Thymus (tissue), 14 donors: ENCODE measurements at places on chromosomes 3 and 15.

- DNase-seq: no peak
- H3K4me3 ChIP-seq: no peak overlapping the region
- no peaks in the 10 kb centered on the region for H3K4me1 ChIP-seq
- H3K27me3 ChIP-seq: no peaks in the 10 kb centered on the region
- no peaks in the 10 kb centered on the region for H3K36me3 ChIP-seq
- H3K27ac ChIP-seq: no peak overlapping the region
Measured at GRCh38 chr3:29307295-29307694, 26.4 kb downstream of the RBMS3 start.

DNA sequence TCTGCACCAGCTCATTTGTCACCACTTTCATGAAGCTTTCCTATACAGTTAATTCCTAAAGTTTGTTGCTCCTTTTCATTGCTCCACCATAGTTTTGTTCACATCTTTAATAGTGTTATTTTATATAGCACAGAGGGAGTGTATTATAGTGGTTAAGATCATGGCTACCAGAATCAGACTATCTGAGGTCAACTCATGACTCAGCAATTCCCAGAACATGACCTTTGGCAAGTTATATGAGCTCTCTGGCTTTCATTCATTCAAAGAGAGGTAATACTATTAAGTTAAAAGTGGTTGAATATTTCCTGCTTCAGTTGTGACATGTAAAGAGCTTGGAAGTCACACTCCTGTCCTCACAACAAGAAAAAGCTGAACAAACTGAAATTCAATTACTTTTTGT lies 1073.5 kb downstream of the NAALADL2 start:
- no peaks in the 10 kb centered on the region for H3K4me1 ChIP-seq
- H3K4me3 ChIP-seq: no peak overlapping the region
- DNase-seq: no peak
- H3K36me3 ChIP-seq: no peaks in the 10 kb centered on the region
- no peaks in the 10 kb centered on the region for H3K27me3 ChIP-seq
- no peak overlapping the region for H3K27ac ChIP-seq

DNA sequence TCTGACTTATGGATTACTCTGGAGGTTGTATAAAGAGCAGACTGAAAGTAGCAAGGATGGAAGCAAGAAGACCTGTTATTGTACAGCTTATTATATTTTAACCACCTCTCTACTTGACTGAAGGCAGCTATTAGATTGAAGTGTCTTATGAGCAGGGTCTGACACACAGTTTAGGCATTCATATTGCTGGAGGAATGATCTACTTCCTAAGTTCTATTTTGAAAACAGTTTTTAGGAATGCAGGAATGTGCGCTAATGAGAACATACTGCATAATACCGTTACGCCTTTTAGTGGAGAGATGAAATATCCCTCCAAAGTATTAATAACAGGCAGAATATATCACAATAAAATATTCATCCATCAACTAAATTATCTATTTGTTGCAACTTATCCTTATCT lies 193.3 kb downstream of the ISL2 start:
- H3K27me3 ChIP-seq: no peaks in the 10 kb centered on the region
- H3K4me3 ChIP-seq: no peak overlapping the region
- H3K36me3 ChIP-seq: no peaks in the 10 kb centered on the region
- H3K27ac ChIP-seq: no peak overlapping the region
- H3K4me1 ChIP-seq: no peaks in the 10 kb centered on the region

GRCh38 chr3:190696777-190697501 lies 165.6 kb downstream of the GMNC start:
- no peak overlapping the region for H3K27ac ChIP-seq
- H3K36me3 ChIP-seq: no peaks in the 10 kb centered on the region
- H3K27me3 ChIP-seq: no peaks in the 10 kb centered on the region
- no peak for DNase-seq
- no peaks in the 10 kb centered on the region for H3K4me1 ChIP-seq
- H3K4me3 ChIP-seq: no peak overlapping the region

GRCh38 chr3:104939196-104939595 lies 427.5 kb upstream of the ALCAM start:
- no peaks in the 10 kb centered on the region for H3K36me3 ChIP-seq
- no peak overlapping the region for H3K4me3 ChIP-seq
- H3K4me1 ChIP-seq: no peaks in the 10 kb centered on the region
- H3K27me3 ChIP-seq: no peaks in the 10 kb centered on the region
- no peak overlapping the region for H3K27ac ChIP-seq

DNA sequence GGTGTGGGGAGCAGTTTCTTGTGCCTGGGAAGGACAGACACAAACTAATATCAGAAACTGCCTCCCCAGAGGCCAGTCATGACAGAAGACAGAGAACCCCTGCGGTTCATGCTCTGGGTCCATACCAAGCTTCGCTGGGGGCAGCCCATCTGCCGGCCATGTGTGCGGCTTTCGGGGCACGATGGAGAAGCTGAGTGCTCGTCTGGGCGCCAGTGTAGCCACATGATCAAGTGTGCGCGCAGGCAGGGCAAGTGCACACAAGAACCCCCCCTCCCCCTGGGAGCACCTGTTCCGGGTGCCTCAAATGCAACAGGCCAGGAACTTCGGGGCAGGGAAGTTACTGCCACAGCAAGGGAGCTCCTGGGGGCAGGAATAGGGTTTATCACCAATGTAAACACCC lies 1.8 kb downstream of the ADAMTS17 start:
- H3K36me3 ChIP-seq: no peaks in the 10 kb centered on the region
- H3K27ac ChIP-seq: no peak overlapping the region
- H3K4me1 ChIP-seq: peaks cover 6% of the 10 kb centered on the region
- peaks cover 54% of the 10 kb centered on the region for H3K27me3 ChIP-seq

DNA sequence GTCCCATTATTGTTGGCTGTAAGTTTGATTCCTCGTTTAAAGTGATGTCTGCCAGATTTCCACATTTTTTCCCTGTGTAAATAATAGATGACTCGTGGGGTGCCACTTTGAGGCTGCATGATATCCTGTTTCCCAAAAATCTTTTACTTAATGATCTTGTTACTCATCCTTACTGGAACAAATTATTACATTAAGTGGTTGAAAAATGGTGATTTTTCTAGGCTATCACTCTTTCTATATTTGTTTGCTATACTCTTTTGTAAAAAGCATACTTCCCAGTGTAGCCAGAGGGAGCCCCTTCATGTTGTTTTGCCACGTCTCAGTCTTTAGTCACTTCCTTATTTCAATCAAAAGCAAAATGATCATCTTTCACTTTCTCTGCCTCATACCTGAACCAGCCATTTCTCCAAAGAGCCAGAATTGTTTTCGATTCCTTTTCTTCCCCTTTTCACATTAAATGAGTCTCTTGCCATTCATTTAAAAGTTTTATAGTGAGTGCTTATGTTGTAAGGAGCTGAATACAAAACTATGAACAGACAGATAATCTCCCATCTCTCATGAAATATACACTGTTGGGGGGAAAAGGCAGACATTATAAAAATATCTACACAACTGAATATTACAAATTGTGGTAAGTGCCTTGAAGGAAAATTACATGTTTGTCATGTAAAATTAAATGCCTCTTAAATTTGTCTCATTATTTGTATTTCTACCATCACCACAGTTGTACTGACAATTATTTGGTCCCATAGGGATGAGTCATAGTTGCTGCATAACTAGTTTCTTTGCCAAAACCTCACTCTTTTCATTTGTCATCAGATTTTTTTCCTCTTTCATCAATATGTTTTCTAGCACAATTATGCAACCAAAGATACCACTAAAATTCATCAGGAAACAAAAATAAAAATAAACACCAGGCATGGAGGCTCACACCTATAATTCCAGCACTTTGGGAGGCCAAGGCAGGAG lies 41.5 kb downstream of the ADGRG7 start:
- no peaks in the 10 kb centered on the region for H3K4me1 ChIP-seq
- no peaks in the 10 kb centered on the region for H3K27me3 ChIP-seq
- H3K36me3 ChIP-seq: no peaks in the 10 kb centered on the region
- DNase-seq: no peak

DNA sequence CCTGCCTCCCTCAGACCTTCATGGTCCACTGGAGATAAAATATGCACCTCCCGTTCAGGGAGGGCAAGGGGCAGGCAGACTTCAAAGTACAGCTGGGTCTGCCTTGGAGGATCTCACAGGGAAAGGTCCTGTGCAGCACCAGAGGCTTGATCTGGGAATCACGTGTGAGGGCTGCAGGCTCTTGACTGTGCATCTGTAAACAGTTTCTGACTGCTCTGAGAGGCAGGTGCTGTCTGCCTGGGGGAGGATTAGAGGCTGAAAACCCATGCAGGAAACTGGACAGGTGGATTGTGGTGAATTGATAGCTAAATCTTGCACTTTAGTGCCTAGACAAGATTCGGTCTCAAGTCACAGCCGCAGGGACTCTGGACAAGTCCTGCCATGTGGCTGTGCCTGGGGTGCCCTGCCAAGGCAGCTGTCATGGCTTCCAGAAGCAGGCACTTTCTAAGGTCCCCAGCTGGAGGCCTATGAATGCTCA lies 239.3 kb downstream of the EPHB1 start:
- no peak for DNase-seq
- H3K4me3 ChIP-seq: no peak overlapping the region
- H3K27me3 ChIP-seq: no peaks in the 10 kb centered on the region
- H3K36me3 ChIP-seq: no peaks in the 10 kb centered on the region
- no peak overlapping the region for H3K27ac ChIP-seq
- H3K4me1 ChIP-seq: no peaks in the 10 kb centered on the region

DNA sequence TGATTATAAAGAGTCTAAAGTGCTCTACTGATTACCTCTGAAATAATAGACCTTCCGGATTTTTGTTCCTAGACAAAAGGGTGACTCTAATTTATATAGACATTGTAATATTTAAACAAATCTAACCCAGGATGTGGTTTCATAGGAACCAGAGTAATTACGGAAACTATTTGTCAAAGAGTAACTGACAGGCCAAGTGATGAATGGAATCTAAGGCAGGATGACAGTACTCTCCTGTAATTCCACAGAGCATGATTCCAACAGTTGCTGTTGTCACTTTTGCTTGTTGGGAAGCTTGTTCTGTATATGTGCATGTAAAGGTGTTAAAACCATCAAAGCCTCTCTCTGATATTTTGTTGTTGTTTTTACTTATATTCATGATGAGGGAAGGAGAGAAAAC lies 1141.0 kb downstream of the IGSF11 start:
- no peaks in the 10 kb centered on the region for H3K36me3 ChIP-seq
- H3K27me3 ChIP-seq: no peaks in the 10 kb centered on the region
- no peak for DNase-seq
- H3K4me3 ChIP-seq: no peak overlapping the region
- H3K27ac ChIP-seq: no peak overlapping the region
- no peaks in the 10 kb centered on the region for H3K4me1 ChIP-seq

DNA sequence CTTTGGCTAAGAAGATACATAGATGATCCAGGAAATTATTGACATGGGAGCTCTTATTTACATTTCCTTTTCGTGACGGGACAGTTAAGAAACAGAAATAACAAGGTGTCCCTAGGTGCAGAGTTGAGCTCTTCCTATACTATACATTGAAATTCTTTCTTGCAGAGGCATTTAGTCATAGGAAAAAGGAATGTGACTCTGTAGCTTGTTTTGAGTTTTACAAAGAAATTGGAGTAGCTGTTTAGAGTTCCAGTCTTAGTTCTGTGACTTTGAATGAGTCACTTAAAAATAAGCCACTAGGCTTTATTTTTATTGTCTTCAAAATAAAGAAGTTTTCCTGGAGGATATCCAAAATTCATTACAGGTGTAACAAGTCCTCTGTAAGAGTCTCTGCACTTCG lies 723.5 kb upstream of the SGO1 start:
- no peak for DNase-seq
- no peak overlapping the region for H3K27ac ChIP-seq
- no peaks in the 10 kb centered on the region for H3K36me3 ChIP-seq
- no peak overlapping the region for H3K4me3 ChIP-seq
- H3K27me3 ChIP-seq: no peaks in the 10 kb centered on the region
- H3K4me1 ChIP-seq: no peaks in the 10 kb centered on the region

GRCh38 chr15:63323798-63324563 lies 46.6 kb downstream of the APH1B start:
- H3K27me3 ChIP-seq: no peaks in the 10 kb centered on the region
- no peaks in the 10 kb centered on the region for H3K36me3 ChIP-seq
- DNase-seq: no peak
- no peak overlapping the region for H3K27ac ChIP-seq
- H3K4me3 ChIP-seq: no peak overlapping the region

- peaks cover 13% of the 10 kb centered on the region for H3K4me1 ChIP-seq
- no peak for DNase-seq
Measured at GRCh38 chr3:27532426-27533260, 48.5 kb upstream of the SLC4A7 start.

GRCh38 chr15:76664895-76665294 lies 240.2 kb downstream of the SCAPER start:
- no peaks in the 10 kb centered on the region for H3K4me1 ChIP-seq
- no peak overlapping the region for H3K27ac ChIP-seq

DNA sequence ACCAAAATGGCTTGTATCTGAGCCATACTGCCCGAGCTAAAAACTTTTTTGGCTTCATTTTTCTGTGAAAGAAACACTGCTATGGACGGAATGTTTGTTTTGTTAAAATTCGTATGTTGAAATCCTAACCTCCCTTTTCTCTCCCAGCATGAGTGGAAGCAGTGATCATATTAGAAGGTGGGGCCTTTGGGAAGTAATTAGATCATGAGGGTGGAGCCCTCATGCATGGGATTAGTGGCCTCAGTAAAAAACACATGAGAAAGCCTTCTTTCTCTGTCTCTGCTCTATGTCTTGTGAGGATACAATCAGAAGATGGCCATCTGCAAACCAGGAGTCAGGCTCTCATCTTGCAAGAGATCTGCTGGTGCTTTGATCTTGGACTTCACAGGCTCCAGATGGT lies 7.4 kb upstream of the FNDC3B start:
- no peak overlapping the region for H3K4me3 ChIP-seq
- no peak for DNase-seq
- no peaks in the 10 kb centered on the region for H3K4me1 ChIP-seq
- H3K27ac ChIP-seq: no peak overlapping the region

DNA sequence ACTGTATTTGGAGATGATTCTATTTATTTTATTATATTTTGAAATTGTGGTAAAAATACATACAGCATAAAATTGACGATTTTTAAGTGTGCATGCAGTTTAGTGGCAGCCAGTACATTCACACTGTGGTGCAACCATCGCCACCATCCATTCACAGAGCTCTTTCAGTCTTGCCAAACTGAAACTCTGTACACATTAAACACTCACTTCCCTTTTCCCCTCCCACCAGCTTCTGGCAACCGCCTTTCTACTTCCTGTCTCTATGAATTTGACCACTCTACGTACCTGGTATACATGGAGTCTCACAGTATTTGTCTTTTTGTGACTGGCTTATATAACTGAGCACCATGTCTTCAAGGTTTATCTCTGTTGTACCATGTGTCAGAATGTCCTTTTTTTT lies 303.3 kb upstream of the ATP10A start:
- no peaks in the 10 kb centered on the region for H3K36me3 ChIP-seq
- H3K27ac ChIP-seq: no peak overlapping the region
- no peak for DNase-seq
- no peaks in the 10 kb centered on the region for H3K4me1 ChIP-seq
- no peak overlapping the region for H3K4me3 ChIP-seq
- no peaks in the 10 kb centered on the region for H3K27me3 ChIP-seq

DNA sequence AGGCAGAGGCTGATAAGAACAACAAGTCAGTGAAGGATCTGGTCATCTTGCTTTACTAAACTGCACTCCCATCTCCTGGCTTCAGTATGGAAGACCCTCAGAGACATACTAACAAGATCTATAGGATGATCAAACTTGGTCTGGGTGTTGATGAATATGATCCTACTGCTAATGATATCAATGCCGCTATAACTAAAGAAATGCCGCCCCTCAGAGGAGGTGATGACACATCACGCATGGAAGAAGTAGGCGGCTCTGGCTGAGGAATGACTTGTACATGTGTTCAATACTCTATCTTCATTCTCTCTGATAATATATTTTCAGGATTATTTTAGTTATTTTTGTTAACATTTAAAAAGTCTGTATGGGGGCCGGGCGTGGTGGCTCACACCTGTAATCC lies 17.5 kb upstream of the EIF2B5 start:
- no peak overlapping the region for H3K4me3 ChIP-seq
- DNase-seq: no peak
- H3K27ac ChIP-seq: no peak overlapping the region
- H3K4me1 ChIP-seq: no peaks in the 10 kb centered on the region
